ENCODE measurements at places on chromosomes 7 and 10.

DNA sequence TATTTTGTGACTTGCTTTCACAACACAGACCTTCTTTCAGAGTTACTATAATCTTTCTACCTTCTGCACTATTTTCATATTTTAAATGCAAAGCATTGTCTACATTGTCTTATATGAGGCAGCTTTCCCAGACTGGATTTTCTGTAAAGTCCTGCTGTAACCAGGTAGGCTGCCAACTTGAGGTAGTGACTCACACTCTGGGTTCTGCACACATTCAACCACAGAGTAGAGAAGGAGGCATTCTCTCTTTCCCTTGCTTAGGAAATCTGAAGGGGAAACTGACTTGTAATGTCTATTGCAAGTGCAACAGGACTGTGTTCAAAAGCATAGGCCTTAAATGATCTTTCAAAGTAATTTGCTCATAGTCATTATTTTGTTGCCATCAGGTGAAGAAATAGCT is 461.4 kb downstream of the GRM8 start:
- no peak for DNase-seq

DNA sequence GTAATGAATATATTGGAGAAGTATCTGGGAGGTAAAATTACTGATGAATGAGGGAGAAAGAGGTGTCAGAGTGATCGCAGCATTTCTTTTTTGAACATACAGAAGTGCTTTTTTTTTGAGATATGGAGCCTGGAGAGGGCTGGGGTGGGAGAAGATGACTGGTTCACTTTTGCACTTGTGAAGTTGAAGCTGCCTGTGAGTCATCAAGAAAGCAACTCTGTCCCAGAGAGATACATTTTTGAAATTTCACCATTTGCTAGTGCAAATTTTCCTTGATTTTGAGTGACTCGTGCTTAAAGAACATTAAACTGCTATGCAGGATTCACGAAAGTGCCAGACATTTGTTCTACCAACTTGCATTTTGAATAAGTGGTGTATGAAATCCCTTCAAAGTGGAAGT is 81.8 kb downstream of the ADRA2A start:
- no peak for DNase-seq

- DNase-seq: no peak
Observed at GRCh38 chr10:6532321-6532720, 47.8 kb downstream of the PRKCQ start.

GRCh38 chr10:71625445-71626175 is 94.0 kb downstream of the C10orf105 start:
- DNase-seq: no peak

DNA sequence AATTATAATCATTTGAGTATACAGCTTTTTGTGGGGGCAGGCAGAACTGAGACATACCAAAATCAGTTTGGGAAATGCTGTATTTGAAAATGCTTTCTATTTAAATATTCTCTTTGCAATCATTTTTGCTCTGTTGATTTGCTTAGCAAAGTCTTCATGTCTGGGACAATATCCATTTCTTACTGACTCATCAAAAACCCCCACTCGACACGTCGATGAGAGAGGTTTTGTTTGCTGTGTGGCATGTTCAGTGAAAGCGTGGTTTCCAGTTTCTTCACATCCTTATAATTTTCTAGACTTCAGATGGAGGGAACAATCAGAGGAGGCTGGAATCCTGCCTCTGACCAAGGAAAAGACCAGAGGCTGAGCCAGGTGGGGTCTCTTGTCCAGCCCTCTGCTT is 28.9 kb downstream of the HTRA1 start:
- DNase-seq: peak; percentile 68

GRCh38 chr7:142414135-142414534 is 156.3 kb upstream of the PRSS58 start:
- no peak for DNase-seq

GRCh38 chr7:115635376-115635775 is 395.2 kb downstream of the TFEC start:
- DNase-seq: peak; percentile 32

DNA sequence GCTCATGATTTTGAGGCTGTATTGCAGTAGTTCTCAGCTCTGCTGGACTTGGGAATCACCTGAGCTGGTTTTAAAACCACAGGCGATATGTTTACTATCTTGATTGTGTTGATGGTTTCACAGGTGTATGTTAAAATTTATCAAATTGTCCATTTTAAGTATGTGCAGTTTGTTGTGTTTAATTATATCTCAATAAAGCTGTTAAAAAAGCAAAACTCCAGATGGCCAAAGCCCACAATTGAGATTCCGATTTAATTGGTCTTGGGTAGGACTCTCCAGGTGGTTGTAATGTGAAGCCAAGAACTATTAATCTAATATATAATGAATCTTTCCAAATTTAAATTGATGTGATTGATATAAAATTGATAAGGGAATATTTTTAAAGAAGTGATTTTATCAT is 48.6 kb downstream of the NRCAM start:
- no peak for DNase-seq

DNA sequence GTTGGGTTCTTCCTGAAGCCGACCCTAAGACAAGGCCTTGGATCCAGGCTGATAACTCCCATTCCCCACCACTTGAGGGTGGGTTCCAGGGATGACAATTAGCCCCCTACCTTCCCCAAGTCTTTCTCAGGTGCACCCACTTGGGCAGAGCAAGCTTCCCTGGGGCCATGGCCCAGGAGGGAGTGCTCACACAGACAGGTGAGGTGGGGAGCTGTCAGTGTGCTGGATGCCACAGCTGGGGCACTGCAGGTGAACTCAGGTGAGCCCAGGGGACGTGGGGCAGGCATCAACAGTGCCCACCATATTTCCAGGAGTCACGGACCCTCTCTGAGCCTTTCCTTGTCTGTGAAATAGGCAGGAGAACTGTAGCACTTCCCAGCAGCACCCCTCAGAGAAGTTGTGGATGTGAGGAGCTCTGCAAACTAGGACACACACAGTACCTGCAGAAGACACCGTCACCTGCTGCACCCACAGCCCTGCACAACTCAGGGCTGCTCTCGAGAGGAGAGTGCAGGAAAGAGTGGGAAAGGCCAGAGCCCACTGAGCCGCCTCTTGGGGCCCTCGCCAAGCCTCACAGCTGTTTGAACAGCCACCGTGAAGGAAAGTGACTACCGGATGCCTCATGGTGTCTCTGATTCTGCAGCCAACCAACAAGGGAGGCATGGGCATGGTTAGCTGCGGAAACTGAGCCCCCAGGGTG is 17.9 kb downstream of the SH3PXD2A start:
- no peak for DNase-seq

- peak; percentile 39 for DNase-seq
Observed at GRCh38 chr7:55533050-55533728, 39.1 kb downstream of the VOPP1 start.

GRCh38 chr7:94666879-94667587 is 11.1 kb upstream of the SGCE start:
- no peak for DNase-seq

GRCh38 chr7:84248267-84248666 is 53.7 kb upstream of the SEMA3A start:
- DNase-seq: peak; percentile 40

DNA sequence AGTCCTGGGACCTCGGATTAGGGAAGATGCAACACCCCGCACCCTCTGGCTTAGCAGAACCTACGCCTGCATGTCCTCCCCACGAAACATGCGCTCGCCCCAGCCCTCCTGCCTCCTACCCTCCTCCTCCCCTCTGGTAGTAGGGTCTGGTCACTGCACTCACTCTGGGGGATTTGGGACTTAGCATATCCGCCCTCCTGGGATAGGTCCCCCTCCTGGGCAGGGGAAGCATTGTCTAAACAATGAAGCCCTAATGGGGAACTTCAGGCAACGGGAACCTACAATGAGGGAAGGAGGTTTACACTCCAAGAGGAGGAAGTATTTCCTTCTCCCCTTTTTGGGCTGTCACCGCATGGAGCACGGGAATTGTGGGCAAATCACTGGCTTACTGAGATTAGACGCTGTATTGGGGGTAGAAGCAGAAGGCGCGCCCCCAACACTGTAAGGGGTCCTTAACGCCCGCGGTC is 892 bp downstream of the CRHR2 start:
- no peak for DNase-seq

GRCh38 chr10:101773923-101774588 is 1.9 kb downstream of the FGF8 start:
- DNase-seq: no peak

DNA sequence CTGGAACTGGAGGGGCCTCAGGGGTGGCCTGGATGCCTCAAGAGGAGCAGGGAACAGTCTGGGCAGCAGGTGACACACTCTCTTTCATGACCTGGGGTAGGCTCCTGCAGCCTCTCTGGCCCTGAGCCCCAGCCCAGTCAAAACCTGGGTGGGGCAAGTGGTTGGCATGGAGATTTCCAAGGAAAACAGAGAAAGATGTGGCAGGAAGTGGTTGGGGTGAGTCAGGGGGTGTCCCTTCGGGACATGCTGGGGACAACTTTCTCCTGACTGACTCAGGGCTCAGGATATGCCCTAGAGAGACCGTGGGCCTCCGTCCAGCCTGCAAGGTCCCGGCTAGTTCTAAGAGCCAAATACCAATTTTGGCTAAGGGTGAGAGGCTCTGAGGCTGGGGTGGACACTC is 2.9 kb downstream of the AQP1 start:
- DNase-seq: peak; percentile 50

- DNase-seq: no peak
Observed at GRCh38 chr7:4725850-4726450, 43.9 kb downstream of the FOXK1 start.

DNA sequence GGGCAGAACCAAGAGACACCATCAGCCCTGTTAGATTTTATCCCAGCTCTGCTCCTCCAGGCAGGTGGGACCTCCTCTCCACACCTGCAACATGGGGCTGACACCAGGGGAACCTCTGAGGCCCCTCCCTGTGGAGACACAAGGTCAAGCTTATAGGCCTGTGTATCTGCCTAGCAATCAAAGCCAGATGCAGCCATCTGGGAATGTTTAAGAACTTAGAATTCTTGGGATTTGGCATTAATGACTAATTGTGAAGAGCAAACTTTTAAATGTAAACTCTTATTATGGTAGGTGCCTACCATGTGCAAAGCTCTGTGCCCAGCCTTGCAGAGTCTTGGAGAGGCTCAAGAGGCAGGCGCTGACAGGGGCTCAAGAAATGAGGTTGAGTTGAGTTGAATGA is 52.1 kb downstream of the TBATA start:
- DNase-seq: peak; percentile 43

GRCh38 chr7:116353647-116354046 is 143.3 kb downstream of the TES start:
- no peak for DNase-seq

DNA sequence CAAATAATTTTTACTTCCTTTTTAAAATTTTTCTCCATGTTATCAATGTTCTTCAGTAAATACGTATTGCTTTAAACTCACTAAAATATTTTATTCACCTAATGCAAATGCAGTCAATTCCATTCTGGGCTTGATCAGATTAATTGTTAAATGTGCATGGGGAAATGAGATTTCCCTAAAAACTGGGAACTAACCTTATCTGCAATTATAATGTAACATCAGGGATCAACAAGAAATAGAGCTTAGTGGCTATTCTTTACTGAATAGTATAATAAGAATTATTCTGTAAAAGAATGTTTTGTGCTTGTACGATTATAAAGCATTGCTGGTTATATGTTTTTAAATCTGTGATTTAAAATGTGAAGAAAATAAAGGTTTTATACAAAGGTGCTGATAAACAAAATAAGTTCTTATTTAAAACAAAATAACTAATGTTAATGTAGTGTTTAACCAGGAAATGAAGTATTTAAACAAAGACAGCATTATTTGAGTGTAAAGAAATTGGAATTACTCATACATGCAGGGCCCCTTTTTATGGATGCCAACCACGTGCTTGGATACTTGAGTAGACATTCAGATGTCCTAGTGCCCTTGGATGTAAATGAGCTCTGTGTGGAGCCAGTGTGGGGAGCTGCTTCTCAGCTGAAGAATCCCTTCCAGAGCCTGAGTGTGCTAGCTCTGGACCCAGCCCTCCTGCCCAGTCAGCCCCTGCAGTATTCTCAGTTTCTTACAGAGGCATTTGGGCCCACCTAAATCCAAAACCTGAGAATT is 84.2 kb downstream of the REEP3 start:
- DNase-seq: peak; percentile 13

GRCh38 chr10:70137927-70138883 is 5.6 kb upstream of the AIFM2 start:
- DNase-seq: no peak

DNA sequence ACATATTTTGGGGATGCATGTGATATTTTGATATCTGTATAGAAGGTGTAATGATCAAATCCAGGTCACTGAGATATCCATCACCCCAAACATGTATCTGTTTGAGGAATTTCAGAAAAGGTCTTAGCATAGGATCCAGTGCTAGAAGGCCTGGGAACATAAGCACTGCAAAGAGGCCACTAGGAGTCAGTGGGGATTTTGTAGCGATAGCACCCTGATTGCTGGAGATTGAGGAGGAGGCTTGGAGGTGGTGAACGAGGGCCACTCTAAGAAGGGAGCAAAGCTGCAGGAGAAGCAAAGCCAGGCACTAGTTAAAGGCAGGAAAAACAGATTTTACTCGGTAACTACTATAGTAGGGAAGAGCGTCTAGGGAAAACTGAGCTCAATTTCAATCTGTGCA is 324.0 kb downstream of the LHFPL3 start:
- DNase-seq: no peak

GRCh38 chr10:25023278-25023677 is 6.9 kb downstream of the THNSL1 start:
- DNase-seq: no peak

- peak; percentile 22 for DNase-seq
Observed at GRCh38 chr7:7884855-7885254, 83.7 kb upstream of the GLCCI1 start.

DNA sequence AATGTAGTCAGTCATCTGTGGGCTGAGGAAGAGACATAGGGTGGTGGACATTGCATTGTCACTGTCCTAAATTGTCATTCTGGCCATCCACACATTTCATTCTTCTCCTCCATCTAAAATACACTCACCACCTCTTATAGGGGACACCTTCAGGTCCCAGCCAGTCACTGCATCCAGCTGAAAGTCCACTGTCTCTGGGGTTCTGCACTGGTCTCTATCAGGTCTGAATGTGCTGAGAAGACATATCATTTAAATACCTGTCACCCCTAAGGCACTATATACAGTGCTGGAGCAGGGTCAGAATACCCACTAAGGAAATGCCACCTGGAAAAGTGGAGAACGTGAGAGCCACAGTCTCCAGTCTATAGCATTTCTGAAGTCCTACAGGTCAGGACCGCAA is 29.6 kb downstream of the SH2D4B start:
- DNase-seq: no peak

DNA sequence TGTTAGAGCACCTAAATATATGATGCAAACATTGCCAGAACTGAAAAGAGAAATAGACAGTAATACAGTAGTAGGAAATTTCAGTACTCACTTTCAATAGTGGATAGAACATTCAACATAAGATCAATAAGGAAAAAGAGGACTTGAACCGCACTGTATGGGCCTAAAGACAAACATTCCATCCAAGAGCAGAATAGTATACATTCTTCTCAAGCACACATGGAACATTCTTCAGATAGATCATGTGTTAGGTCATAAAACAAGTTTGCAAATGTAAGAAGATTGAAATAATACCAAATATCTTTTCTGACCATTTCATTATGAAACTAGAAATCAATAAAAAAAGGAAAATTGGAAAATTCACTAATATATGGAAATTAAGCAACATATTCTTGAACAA is 185.4 kb upstream of the FOXP2 start:
- peak; percentile 53 for DNase-seq

Data from fibroblast of skin of abdomen (primary cell).